Right ventricle myocardium inferior (tissue), 1 donor: ENCODE measurements at places on chromosomes 3 and 15.

DNA sequence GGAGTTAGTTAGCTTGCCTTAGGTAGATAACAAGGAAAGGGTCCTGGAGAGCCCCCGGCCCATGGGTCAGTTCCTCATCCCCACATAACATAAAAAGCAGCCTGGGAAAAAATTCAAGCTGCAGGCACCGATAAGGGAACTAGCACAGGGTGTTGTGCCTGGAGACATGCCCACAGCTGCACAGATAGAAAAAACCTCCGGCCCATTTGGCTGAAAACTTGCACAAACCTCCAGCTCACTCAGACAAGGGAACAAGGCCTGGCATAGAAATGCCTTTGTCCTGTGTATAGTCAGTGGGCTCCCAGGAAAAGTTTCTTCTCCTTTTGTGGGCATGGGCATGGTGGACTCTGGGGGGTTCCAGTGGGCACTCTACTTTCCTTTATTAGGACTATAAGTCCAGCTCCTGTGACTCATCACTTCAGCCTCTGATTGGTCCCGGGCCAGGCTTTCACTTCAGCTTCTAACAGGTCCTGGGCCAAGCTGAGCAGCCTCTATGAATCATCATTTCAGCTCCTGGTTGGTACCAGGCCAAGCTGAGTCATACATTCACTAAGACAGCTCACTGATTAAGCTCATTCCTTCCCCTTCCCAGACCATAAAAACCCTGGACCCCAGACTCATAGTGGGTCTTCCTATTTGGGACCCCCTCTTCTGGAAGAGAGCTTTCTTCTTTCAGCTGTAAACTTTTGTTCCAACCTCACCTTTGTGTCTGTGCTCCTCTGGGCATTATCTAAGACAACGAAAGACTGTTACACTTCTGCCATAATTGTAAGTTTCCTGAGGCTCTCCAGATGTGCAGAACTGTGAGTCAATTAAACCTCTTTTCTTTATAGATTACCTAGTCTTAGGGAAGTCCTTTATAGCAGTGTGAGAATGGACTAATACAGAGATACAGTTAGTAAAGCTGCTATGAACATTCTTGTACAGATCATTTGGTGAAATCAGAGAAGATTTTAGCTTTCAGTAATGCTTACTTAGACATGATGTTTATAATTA is 348.0 kb upstream of the DPPA4 start:
- DNase-seq = peak; percentile 75

DNA sequence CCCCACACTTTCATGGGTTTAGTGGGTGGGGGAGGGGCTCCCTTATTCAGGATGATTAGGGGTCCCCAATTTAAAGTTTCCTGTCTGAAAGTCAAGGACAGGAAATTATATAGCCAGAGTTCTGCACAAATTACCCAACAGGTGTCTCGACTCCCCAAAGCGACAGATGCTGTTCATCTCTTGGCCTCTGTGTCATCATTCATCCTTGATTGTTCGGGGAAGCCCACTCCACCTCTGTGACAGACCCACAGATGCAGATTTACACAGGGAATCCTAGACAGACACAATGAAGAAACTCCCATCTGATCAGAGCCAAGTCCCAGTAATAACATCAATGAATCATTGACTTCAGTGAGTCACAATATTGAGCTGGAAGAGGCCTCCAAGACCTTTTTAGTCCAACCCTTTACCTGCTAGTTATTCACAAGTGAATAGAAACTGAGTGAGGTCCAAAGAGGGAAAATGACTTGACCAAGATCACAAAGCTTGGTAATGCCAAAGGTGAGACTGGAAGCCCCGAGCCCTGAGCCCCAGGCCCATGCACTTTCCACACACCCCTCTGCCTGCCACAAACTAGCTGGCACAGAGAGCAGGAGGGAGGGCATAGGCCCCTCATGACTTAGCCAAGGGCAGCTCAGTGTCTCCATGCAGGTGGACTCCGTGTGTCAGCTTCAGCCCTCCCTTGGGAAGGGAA is 7.9 kb upstream of the SRP14 start:
- no peak for DNase-seq

GRCh38 chr15:67822537-67823313 is 2.6 kb upstream of the SKOR1 start:
- peak; percentile 42 for DNase-seq

DNA sequence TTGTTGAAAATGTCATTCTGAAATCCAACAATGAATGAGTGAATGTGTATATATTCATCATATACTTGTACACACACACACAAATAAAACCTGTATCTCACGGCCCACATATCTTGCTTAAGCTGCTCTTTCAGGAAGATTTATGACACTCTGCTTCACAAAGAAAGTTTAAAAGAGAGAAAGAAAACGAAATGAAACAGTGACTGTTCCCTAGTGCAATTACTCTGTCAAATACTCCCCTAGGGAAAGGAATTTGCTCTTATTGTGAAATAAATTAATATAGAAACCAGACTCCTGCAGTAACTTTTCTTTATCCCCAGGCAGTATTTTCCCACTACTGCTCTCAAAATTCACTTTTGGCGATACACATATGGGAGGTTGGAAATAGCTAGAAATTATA is 329.1 kb downstream of the VPS13C start:
- no peak for DNase-seq

DNA sequence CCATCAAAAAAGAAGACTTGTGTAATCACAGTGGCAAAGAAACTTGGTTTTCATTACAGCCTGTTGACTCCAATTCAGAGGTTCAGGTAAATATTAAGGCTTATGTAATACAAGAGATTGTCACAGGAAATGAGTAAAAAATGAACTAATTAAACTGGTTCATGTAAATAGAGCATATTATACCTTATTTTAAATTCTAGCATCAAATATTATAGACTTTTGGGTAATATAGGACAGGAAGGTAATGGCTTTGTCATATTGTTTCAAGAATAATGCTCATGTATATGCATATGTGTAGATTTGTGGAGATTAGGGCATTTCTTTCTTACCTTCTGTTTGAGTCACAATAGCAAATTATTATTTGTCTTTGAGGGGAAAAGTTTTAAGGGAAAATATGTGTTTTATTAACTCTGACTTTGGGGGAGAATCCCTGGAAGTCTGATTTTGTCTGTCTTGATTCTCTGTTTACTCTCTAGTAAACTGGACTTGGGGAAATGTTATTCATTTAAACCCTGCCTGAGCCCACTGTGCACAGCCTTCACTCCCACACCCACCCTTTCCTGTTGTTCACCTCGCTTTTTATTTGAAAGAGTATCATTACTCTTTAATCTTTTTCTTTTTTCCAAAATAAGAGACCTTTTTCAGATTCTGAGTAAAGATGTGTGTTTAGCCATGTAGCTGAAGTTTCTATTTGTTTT is 43.0 kb downstream of the RASA2 start:
- DNase-seq = no peak

GRCh38 chr3:48711727-48712126 is 5.3 kb downstream of the IP6K2 start:
- no peak for DNase-seq

DNA sequence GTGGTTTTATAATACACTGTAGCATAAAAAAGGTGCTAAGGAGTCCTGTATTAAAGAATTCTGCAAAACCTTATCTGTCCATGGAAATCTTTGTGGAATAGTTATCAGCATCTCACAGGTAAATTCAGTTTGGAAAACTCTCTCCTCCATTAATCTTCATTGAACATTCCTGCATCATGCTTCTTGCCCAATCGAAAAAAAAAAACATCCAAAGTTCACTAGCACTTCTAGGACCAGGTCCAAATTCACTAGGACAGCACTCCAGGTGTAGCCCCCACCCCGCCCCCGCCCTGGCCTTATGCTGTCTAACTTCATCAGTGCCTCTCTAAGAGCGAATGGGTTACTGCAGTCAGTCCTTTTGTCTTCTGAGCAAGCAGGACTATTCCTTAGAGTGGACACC is 138.6 kb downstream of the PLD1 start:
- no peak for DNase-seq

DNA sequence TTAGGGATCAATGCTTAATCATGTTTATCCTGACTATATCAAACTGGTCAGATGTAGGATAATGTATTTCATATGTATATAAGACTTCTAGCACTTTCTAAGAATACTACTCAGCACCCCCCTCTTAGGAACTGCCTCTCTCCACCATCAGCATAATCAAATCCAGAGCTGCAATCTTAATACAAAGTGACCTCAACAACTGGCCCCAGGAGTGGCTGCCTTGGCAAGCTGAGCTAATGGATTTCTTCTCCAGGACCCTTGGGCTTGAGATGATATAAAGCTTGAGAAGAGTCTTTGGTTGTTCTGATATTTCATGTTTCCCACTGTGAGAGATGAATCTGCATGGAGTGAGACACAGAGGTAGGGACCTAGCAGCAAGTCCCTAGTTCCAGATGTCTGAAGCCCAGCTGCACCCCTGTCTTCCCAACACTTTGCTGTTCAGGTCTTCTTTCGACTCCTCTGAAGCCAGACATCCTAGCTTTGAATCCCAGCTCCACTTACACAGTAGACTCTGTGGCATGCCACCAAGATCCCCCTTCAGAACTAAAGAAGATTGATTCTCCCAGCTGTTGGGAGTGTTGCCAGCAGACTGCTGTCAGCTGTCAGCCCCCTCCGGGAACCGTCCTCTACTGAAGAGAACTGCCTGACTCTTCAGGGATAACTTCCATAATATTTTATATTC is 309.3 kb upstream of the UBE2E2 start:
- DNase-seq = no peak

- DNase-seq = no peak
Observed at GRCh38 chr3:94539937-94540336, 477.1 kb downstream of the NSUN3 start.

DNA sequence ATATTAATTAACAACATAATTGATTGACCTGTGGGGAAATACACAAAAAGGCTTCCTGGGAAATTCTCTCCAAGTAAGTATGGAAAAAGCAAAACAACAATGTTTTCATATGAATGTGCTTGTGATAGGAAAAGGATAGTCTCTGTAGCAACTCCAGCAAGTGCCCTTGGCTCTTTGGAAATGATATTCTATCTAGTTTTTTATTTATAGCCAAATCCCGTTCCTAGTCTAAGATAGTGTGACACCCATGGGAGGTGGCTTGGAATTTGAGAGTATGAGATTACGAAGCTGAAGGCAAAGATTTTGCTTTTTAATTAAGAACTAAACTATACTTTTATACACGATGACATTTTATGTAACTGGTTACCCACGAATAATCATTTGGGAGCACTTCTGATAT is 119.9 kb downstream of the PDZRN3 start:
- DNase-seq = no peak

DNA sequence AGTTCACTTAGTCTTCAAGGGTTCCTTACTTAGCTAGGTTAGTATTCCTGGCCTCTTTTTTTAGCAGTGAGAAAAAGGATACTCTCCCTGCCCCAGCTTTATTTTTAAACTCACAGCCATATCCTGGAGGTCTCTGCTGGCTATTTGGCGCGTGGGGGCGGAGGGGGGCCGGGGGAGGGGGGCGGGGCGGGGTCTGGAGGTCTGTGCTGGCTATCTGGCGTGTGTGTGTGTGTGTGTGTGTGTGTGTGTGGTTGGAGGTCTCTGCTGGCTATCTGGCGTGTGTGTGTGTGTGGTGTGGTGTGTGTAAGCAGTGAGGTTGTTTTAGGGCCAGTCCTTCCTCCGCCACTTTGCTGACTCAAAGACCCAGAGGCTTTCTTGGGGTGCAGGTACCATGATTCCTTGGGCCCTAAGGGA is 579 bp upstream of the PLAAT1 start:
- no peak for DNase-seq

DNA sequence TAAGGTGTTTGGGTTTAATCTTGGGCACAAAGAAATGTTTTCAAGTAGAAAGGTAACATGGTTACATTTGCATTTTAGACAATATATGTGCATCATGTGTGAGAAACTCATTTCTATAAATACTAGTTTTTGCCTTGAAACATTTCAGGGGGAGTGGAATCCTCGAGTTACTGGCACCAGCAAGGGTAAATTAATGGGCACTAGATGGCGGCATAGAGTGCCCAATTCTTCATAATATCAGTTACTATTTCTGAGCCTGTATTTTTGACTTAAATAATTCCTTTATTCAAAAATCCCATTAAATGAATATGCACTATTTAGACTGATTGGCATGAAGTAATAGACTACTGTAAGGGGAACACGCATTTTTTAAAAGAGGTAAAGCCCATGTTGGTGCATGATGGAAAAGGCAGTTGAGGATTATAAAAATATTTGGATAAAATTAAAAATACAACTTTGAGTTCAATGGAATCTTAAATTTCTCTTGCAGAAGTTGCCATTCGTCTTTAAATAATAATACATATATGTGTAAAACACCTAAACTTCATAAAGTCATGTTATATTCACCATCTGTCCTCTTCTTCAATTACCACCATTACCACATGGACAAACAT is 106.3 kb downstream of the ZBTB20 start:
- DNase-seq = no peak

GRCh38 chr15:56817321-56818080 is 84.2 kb upstream of the ZNF280D start:
- no peak for DNase-seq

DNA sequence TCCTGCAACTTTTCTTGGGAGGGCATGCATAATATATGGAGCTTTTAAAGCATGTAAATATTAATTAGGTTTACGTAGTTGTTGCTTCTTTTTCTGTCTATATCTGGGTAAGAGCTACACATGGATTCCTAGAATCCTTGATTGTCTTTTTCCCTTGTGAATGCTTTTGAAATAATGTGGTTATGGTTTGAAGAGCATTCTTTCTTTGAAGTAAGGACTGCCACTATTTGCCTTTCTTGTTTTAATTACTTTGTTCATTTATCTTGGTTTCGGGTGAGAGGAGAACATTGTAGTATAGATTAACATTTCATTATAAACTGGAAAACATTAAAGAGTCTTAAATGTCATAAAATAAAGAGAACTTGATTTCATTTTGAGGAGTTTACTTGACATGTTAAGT is 674.0 kb downstream of the ZBBX start:
- DNase-seq = no peak

DNA sequence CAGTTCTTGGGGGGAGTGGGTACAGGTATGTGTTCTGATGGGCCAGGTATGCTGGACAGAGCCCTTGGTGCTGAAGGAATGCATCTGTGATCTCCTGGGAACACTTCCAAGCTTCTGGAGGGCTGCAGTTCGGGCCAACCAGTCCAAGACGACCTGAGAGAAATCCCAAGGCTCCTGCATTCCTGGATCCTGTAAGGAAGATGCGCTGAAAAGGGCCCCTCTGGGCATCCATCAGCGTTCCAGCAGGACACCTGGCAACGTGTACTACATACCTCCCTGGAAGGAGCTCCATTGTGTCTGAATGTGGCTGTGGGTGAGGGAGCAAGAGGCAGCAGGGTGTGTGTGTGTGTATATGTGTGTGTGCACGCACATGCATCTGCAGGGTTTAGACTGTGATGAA is 144.7 kb downstream of the FAM43A start:
- no peak for DNase-seq

DNA sequence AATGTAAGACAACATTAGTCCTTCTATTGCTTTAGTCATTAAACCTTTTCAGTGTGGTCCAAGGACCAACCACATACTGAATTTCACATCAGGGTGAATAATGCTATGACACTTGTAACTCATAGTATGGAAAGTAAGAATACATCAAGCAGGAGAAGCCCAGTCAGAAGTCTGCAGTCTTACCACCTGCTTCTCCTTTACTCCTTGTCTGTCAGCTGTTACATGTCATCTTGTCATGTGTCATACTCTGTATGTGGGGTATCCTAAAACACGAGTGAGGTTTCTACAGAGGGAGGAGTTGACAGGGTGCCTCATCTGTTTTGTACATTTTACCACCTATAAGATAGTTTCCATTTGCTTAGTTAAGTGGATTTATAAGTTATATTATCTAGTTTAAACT is 32.8 kb upstream of the EID1 start:
- no peak for DNase-seq
